ENCODE measurements at places on chromosomes 11 and 22.

- no peak for DNase-seq
Measured at GRCh38 chr11:130323452-130324450, 9.0 kb upstream of the ZBTB44 start.

GRCh38 chr22:45036154-45036553 lies 26.3 kb upstream of the PHF21B start:
- DNase-seq: no peak

DNA sequence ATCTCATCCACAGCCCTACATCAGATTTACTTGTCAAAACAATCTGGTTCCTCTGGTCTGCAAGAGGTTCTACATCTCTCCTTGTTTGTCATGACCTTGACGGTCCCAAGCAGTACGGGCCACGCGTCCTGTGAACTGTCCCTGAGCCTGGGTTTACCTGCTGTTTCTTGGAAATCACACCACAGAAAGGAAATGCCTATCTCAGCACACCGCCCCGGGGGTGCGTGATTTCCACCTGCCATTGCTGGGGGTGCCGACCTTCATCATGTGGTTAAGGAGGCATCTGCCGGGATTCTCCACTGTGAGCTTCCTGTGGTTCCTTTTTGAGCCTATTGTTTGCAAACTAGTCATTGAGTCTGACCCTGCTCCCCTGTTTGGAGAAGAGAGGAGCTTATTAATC lies 1363.4 kb downstream of the BRD1 start:
- no peak for DNase-seq

- DNase-seq: no peak
Measured at GRCh38 chr22:37892566-37893335, 13.3 kb upstream of the MICALL1 start.

DNA sequence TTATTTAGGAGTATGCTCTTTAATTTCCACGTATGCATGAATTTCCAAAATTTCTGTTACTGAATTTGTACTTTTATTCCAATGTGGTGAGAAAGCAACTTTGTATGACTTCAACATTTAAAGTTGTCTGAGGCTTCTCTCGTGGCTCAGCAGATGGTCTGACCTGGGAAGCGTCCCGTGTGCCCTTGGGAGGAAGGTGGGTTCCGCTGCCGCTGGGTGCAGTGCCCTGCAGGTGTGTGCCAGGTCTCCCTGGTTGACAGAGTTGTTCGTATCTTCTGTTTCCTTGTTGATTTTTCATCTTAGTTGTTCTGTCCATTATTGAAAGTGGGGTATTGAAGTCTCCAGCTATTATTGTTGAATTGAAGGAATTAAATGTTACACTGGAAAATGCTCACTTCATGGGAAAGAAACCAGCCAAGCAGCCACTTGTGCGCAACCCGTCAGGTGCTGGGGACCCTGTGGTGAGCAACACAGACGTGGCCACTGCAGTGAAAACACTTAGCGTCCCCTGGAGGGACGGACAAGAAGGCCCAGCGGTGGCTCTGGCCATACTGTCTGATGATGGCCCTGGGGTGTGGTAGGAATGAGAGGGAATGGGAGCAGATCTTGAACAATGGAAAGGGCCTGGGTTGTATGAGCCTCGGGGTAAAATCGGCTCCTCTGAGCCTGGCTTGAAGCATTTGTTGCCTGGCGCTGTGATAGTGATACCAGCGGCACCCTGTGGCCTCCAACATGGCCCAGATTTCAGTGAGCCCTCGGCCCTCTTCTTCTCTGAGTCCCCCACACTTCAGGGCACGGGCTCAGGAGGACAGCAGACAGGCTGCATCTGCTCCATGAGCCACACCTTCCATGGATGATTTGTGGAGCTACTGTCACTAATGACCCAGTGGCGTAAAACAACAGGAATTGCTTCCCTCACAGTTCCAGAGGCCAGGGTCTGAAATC lies 31.5 kb upstream of the KRTAP5-7 start:
- DNase-seq: no peak

- no peak for DNase-seq
Measured at GRCh38 chr11:5237420-5237819, 3.1 kb upstream of the HBD start.

DNA sequence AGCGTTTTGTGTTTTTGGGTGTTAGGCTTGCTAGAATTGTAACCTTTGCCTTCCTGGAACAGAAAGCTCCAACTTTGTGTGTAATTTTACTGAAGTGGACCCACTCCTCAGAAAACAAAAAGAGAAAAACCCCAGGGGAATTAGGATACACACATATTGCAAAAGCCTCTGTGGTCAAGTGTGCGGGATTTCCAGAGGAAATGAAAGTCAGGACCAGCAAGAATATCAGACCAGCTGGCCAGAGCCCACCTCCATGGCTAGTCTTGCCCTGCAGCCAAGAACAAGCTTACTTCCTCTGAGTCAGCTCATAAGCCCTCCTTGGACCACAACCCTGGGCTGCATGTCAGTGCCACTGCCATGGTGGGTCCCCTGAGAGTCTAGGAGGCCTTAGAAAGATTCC lies 37.0 kb upstream of the FTH1 start:
- DNase-seq: no peak

DNA sequence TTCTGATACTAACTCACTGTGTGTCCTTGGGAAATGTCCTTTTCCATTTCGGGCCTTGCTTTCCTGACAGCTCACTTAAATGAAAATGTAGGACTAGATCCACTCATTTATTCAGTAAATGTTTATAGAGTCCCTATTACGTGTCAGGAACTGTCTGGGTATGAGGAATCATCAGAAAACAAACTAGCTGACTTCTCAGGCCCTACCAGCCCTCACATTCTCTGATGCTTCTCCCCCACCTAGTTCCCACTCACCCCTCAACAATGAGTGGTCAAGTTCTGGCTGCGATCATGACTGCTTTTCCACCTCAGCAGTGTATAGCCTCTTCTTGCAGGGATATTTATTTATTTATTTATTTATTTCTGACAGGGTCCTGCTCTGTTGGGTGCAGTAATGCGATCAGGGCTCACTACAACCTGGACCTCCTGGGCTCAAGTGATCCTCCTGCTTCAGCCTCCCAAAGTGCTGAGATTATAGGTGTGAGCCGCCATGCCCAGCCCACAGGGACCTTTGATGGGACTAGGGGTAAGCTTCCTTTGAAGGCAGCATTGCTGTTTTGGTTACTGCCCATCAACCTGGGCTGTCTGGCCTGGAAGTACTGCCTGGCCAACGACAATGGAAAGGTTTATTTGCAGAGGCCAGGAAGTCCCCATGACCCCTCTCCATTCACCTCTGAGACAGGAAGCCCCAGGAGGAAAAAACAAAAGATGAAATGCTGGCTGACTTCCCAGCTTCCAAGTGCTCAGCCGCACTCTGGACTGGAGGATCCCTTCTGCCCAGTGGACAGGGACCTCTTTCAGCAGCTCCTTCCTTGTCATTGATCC lies 33.1 kb upstream of the POLD3 start:
- DNase-seq: no peak

DNA sequence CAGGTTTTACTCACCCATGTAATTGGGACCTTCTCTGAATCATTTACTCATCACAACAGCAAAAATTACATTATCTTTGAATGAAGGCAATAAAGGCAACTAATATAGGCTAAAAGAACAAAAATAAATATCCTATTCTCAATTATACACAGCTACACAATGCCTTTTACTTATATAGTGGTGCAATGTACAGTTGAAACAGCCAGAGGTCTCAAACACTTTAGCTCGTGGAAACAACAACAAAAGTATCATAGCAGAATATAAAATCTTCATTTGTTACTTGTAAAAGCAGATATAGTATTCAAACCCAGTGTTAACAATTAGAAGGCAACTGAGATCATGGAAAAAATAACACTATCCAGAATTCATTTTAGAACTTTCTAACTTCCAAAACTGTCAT lies 20.6 kb upstream of the CCDC34 start:
- DNase-seq: no peak

DNA sequence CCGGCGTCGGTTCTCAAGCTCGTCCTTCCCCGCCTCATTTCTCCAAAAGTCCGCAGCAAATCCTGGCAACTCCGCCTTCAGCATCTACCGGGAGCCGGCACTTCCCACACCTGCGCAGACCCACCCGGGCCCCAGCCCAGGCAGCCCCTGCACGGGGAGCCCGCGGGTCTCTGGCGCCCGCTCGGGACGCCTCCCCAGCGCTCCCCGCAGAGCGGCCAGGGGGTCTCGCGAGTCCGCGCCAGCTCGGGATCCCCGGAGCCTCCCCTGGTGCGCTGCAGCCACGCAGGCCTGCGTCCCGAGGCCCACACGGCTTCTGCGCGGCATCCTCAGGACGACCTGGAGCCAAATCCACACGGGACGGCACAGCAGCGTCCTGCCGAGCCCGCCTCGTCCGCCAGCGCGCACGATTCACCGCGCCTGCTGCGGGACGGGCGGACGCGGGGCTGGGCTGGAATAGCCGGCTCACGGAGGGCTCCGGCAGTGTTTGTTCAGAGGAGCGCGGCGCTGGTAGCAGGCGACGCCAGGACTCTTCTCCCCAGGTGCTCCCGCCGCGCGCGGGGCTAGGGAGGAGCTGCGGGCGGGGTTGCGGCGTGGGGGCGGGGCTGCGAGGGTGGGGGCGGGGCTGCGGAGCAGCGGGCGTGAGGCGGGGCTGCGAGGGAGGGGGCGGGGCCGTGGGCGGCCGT lies 816 bp upstream of the PHRF1 start:
- DNase-seq: no peak

DNA sequence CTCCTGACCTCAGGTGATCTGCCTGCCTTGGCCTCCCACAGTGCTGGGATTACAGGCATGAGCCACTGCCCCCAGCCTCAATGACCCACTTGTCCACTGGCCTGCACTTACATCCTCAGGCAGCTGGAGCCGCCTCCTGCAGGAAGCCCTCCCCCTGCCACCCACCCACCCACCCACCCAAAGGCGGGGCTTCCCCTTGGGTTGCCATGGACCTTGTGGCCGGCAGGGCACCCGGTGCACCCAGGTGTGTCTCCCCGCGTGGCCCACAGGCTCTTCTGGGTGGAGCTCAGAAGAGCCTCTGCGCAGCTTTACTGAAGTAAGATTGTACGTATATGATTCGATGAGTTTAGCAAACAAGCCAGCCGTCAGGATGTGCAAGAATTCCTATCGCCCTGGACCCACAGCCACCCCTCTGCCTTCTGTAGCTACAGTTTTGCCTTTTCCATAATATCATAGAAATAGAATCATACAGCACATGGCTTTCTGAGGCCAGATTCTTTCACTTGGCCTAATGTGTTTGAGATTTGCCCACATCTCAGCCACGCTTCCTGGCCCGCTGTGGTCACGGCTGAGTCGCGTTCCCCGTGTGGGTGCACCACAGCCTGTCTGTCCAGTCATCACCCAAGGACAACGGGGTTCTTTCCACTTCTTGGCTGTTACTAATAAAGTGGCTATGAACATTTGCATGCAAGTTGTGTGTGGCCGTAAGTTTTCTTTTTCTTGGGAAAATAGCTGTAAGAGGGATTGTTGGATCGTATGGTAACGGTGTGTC lies 5.3 kb upstream of the BRSK2 start:
- DNase-seq: no peak

GRCh38 chr11:15208378-15209222 lies 93.9 kb downstream of the INSC start:
- no peak for DNase-seq

- DNase-seq: no peak
Measured at GRCh38 chr22:24583221-24584165, 9.4 kb downstream of the LRRC75B start.

GRCh38 chr11:86555866-86556265 lies 116.5 kb downstream of the ME3 start:
- no peak for DNase-seq

DNA sequence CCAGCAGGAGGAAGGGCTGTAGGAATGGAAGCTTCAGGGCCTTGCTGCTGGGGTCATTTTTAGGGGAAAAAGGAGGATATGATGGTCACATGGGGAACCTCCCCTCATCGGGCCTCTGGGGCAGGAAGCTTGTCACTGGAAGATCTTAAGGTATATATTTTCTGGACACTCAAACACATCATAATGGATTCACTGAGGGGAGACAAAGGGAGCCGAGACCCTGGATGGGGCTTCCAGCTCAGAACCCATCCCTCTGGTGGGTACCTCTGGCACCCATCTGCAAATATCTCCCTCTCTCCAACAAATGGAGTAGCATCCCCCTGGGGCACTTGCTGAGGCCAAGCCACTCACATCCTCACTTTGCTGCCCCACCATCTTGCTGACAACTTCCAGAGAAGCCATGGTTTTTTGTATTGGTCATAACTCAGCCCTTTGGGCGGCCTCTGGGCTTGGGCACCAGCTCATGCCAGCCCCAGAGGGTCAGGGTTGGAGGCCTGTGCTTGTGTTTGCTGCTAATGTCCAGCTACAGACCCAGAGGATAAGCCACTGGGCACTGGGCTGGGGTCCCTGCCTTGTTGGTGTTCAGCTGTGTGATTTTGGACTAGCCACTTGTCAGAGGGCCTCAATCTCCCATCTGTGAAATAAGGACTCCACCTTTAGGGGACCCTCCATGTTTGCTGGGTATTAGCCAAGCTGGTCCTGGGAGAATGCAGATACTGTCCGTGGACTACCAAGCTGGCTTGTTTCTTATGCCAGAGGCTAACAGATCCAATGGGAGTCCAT lies 14.1 kb downstream of the IL10RA start:
- DNase-seq: no peak

- DNase-seq: no peak
Measured at GRCh38 chr11:121070951-121071845, 29.8 kb upstream of the TECTA start.

GRCh38 chr11:2233693-2234455 lies 36.5 kb downstream of the ASCL2 start:
- no peak for DNase-seq

GRCh38 chr22:37909766-37910165 lies 3.7 kb downstream of the MICALL1 start:
- DNase-seq: no peak

DNA sequence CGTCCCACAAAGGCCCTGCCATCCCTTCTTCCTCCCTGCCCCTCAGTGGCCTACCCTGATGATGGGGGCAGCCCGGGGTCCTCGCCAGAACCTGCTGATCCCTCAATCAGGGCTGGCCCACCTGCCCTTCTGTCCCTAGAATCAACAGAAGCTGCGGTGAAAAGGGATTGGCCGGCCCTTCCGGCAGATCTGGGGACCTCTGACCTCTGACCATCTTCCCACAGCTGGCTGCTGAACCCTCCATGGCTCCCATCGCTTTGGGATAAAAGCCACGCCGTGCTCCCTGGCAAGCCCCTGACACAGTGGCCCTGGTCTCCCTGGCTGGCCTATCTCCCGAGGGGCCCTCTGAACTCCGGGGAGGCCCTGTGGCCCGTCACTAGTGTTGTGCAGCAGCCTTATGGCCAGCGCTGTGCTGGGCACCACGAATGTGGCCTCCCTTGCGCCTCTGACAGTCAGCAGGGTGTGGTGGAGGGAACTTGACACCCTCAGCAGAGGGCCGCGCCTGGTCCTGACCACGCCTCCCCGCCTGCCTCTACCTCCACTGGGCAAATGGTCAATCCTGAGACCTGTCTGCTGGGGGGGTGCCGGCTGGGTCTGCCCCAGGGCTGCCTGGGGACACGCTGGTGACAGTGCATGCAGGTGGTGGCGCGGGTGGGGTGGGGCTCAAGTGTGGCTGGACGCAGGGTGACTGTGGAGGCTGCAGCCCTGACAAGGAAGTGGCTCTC lies 58.0 kb upstream of the TTLL12 start:
- DNase-seq: no peak

GRCh38 chr11:58186938-58187337 lies 1.9 kb upstream of the OR9Q2 start:
- DNase-seq: no peak

- no peak for DNase-seq
Measured at GRCh38 chr22:49963647-49964026, 3.1 kb downstream of the PIM3 start.

All from cerebellar nuclear complex (tissue), 1 donor.